ENCODE measurements at places on chromosomes 1 and 21. TPM values are rescaled to one million over a fixed set of nuclear protein-coding genes. Genes with fewer than 3 reads are reported as not detected.

PDE9A gene
- polyA plus RNA-seq, result 1.8 TPM

CLDN19 gene
- 0.04 TPM for polyA plus RNA-seq

OR2L13 gene
- not detected for polyA plus RNA-seq

RAB4A gene
- polyA plus RNA-seq, result 15.0 TPM

TESK2 gene
- polyA plus RNA-seq, result 4.3 TPM

CYYR1 gene
- 4.2 TPM for polyA plus RNA-seq
